ENCODE measurements at places on chromosomes 3 and 15. TPM values are rescaled to one million over a fixed set of nuclear protein-coding genes. Genes with fewer than 3 reads are reported as not detected.

The DNASE1L3 gene
- total RNA-seq = 52.0 TPM

The CYP19A1 gene
- 0.42 TPM for total RNA-seq

The TRMT10C gene
- 28.9 TPM for total RNA-seq

The GPR62 gene
- total RNA-seq = 0.05 TPM

The SCAPER gene
- 15.7 TPM for total RNA-seq

The RTP3 gene
- total RNA-seq = not detected

The P2RY12 gene
- total RNA-seq = 2.9 TPM

The MUSTN1 gene
- 0.85 TPM for total RNA-seq

The CACNA1D gene
- 0.66 TPM for total RNA-seq

The BOC gene
- total RNA-seq = 5.5 TPM

The SPSB4 gene
- 0.47 TPM for total RNA-seq

The SH2D7 gene
- 0.05 TPM for total RNA-seq

The NTRK3 gene
- total RNA-seq = 0.57 TPM

The ANKUB1 gene
- total RNA-seq = not detected

The ZBTB47 gene
- 2.5 TPM for total RNA-seq

The GOLGA6A gene
- total RNA-seq = 0.09 TPM

The SFMBT1 gene
- total RNA-seq = 6.4 TPM

The CLRN1 gene
- total RNA-seq = under 0.01 TPM

All from thymus (tissue), 14 donors.